Urothelium cell line (cell line): ENCODE measurements at places on chromosomes 7 and 10.

DNA sequence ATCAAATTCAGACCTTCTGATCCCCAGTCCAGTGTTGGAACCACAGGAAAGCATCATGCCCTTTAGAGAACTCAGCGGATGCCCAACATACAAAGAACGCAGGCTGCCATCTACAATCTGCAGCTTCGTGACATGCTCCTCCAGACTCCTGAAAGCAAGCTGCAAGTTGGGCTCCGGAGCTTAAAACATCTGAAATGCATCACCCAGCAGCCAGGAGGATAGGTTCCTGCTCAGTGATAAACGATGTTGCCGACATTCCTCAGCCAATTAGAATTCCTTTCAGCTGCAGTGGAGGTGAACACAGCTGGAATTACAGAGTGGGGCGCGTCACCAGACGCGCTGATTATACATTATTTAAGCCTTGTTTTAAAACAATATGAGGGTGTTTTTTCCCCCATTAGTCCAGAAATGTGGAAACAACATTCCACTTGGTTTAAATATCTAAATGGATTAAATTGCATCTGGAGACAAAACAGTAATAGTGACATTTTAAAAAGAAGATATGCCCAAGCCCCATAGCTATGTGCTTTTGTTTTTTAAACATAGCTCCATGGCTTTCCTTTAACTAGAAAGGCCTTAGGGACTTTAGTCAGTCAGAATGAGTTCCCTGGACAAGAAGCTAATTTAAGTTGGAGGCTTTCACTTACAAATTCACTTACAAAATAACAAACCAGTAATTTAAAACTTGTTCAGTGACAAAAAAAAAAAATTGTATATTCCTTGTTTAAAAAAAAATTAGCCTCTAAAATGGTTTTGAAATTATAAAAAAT is 6.3 kb downstream of the SMURF1 start:
- no peak for DNase-seq

- no peak for DNase-seq
These were observed 34.3 kb upstream of the DNAJB12 start for GRCh38 chr10:72389014-72389413.

DNA sequence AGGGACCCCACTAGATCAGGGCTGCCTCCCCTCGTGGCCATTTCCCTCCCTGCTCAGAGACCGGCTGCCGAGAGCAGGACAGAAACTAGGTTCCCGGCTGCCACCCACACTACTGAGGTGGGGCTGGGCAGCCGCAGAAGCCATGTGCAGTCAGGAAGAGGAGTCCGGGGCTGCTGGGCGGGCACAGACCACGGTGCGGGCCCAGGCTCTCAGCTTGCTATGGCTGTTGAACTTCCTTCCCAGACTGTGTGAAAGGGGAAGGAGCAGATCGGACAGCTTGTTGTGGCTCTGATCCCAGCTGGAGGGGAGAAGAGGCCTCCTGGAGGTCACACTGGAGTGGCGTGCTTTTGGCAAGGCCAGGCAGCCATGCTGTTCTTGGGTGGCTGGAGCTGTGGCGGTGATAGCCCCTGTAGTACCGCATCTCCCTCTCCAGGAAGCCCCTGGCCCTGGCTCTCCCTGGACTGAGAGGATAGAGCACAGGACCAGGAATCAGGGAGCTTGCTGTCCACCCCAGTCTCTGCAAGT is 56.8 kb downstream of the HK1 start:
- no peak for DNase-seq

DNA sequence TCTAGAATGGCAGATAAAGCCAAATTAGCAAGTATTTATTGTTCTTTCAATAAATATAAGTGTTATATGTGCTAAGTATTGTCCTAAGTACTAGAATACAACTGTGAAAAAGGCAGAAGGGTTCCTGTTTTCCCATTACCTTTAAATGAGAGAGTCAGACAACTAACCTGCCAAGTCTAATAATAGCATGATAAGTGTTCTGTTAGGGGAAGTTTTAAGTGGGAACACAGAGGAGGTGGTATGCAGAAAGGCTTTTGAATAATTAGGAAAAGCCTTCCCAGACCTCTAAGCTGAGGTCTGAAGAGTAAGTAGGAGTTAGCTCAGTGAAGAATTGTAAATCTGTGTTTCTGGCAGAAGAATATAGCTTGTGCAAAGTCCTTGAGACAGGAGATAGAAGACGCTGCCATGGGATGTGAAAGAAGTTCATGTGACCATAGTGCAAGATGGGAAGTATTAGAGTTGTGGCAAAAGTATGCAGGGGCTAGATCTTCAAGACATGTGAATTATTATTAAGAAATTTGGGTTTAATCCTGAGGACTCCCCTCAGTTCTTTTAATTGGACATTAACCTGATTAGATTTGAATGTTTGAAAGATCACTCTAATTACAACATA is 12.5 kb downstream of the SHOC2 start:
- DNase-seq = no peak

GRCh38 chr10:121838149-121838548 is 89.7 kb downstream of the ATE1 start:
- no peak for DNase-seq

DNA sequence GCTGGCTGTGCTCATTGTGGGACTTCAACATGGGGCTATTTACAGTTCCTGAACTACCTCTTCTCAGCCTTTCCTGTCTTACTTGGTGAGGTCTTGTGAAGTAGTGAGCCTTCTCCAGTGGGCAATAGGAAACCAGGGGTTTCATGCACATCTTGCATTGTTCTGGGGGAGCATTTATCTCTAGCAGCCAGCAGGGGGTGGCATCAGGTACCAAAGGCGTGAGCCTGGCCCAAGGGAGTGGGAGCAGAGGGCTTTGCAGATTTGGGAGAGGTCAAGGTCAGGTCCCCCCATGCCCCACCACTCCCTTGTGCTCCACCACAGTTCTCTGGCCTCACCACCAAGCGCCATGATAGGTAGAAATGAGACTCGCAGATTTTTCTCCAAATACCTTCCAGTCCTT is 85.4 kb upstream of the NPTX2 start:
- DNase-seq = no peak

GRCh38 chr7:92546856-92547497 is 18.4 kb downstream of the RBM48 start:
- no peak for DNase-seq

DNA sequence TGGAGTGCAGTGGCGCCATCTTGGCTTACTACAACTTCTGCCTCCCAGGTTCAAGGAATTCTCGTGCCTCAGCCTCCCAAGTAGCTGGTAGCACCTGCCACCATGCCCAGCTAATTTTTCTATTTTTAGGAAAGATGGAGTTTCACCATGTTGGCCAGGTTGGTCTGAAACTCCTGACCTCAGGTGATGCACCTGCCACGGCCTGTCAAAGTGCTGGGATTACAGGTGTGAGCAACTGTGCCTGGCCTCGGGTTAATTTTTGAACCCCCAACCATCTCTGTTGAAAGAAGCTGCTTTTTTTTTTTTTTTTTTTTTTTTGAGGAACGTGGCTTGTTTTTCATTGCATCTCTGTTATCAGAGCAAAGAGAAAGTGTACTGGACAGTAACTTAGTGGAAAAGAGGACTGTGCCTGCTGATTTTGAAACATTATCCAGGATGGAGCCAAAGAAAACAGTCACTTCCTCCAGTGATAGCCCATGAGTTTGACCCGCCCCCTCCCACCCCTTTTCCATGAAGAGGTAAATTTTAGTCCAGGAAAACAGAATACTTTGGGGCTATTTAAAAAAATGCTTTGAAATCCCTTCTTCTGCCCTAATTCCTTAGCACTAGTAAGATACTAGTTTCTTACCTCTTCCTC is 38.3 kb downstream of the WBP1L start:
- no peak for DNase-seq

DNA sequence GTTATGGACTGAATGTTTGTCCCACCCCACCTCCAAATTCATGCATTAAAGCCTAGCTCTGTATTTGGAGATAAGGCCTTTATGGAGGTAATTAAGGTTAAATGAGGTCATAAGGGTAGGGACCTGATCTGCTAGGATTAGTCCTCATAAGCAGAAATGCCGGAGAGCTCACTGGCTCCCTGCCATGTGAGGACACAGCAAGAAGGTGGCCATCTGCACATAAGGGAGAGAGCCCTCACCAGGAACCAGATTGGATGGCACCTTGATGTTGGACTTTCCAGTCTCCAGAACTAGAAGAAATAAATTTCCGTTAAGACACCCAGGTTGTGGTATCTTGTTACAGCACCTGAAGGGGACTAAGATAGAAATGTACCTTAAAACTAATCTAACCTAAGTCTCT is 816.1 kb upstream of the C7orf33 start:
- no peak for DNase-seq

DNA sequence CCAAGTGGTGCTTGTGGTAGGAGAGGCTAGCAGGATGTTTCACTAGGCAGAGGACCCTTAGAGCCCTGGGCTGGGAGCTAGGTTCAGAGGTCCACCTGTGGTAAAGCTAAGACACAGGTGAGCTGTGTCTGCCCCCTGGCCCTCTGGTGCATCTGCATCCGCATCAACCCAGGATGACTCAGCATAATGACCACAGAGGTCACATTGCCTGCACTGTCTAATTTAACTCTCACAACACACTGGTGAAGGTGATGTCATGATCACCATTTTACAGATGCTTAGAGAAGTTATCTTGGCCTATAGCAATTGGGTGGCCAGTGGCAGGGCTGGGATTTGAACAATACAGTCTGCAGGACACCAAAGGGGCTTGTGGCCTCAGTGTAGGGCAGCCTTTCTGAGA is 33.1 kb downstream of the HABP2 start:
- peak; percentile 12 for DNase-seq

DNA sequence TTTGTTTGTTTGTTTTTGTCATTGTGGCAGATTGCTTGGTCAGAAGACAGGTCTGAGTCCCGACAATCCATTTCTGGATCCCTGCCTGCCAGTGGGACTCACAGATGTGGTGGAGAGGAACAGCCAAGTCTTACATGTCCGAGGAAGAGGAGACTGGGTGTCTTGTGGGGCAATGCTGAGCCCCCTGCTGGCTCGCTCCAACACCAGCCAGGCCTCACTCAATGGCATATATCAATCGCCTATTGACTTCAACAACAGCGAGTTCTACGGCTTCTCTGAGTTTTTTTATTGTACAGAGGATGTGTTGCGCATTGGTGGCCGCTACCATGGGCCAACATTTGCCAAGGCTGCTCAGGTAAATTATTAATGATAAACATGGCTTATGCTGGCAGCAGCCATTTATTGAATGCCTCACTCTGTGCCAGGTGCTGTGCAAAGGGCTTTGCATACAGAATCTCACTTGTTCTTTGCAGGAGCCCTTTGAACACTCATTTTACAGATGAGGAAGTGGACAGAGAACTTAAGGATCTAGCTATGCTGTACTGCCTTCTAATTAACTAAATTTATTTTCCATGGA is 33.3 kb downstream of the COX15 start:
- DNase-seq = no peak

- DNase-seq = no peak
These were observed 100.3 kb upstream of the CPXM2 start for GRCh38 chr10:123991611-123992570.

- DNase-seq = no peak
These were observed 50.0 kb downstream of the TACR2 start for GRCh38 chr10:69366738-69367137.

DNA sequence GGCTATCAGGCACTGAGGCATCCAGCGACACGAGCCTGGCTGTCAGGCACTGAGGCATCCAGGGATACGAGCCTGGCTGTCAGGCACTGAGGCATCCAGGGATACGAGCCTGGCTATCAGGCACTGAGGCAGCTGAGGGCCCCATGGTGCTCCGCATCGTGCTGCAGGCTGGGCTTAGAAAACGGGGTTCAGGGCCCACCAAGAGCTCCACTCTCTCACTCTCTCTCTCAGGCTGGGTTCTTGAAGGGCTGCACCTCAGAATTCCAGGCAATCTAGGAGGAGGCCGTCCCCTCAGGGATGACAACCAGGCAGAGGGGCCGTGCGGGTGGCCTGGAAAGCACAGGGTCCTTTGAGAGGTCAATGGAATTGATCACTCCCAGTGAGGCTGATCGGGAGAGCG is 69.0 kb downstream of the CFAP46 start:
- DNase-seq = no peak

DNA sequence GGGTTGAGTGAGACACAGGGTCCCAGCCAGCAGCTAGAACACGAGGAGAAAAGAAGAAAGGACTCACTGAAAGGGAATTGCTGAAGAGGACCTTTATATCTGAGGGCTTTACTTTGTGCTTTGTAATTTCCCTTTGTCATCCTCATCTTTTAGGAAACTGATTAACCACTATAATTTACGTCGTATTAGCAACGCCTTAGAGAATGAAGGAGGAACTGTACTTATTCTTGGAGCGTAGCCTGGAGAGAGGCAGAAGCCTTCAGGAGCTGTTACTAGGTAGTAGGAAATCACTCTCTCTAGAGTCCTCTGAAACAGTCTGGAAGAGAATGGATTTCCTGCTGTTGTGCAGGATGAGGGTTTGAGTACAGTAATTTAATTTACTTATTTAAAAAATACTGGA is 101.0 kb upstream of the STEAP1B start:
- DNase-seq = no peak

GRCh38 chr10:37436357-37436756 is 311.0 kb downstream of the ANKRD30A start:
- no peak for DNase-seq

- no peak for DNase-seq
These were observed 129.2 kb downstream of the BBS9 start for GRCh38 chr7:33258491-33258951.

- DNase-seq = no peak
These were observed 280.1 kb downstream of the OTUD1 start for GRCh38 chr10:23718946-23719345.

DNA sequence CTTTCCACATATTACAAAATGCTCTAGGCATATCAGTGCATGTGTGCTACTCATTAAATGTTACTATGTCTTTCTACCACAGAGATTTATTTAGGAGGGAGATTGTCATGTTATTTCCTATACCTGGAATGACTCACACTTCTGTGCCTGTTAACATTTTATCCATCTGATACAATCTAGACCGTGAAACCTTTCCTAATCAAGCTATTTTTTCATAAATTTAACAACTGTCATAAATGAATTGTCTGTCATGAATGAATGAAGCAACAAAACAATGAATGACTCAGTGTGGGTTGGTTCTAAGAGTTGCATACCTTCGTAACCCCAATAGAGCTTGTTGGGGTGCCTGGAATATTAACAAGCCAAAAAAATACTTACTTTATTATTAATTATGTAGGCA is 554.3 kb downstream of the GRM8 start:
- DNase-seq = no peak

GRCh38 chr10:49560526-49560925 is 21.6 kb upstream of the ERCC6 start:
- no peak for DNase-seq

DNA sequence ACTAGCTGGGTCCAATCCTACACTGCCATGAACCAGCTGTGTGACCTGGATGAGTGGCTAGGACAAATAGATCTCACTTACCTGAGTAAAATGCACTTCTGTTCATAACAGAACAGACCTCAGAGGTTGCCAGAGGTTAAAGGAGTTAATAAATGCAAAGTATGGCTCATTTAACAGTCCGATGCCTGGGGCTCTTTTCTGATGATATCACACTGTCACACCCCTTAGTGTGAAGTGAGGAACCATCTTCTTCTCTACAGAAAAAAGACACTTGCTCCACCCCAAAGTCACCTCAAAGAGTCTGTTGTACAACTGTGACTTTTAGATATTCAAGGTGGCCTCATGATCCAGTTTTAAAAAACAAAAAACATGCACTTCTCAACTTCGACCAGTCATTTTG is 21.5 kb upstream of the TARP start:
- DNase-seq = no peak
